Hematopoietic multipotent progenitor cell (in vitro differentiated cells): ENCODE measurements at places on chromosomes 7 and 10. TPM values are rescaled to one million over a fixed set of nuclear protein-coding genes. Genes with fewer than 3 reads are reported as not detected.

The SDK1 gene
- total RNA-seq = 0.81 TPM

- DNase-seq = no peak
Measured at GRCh38 chr7:47635091-47636080, 53.5 kb upstream of the TNS3 start.

The PLXDC2 gene
- total RNA-seq = 38.0 TPM

DNA sequence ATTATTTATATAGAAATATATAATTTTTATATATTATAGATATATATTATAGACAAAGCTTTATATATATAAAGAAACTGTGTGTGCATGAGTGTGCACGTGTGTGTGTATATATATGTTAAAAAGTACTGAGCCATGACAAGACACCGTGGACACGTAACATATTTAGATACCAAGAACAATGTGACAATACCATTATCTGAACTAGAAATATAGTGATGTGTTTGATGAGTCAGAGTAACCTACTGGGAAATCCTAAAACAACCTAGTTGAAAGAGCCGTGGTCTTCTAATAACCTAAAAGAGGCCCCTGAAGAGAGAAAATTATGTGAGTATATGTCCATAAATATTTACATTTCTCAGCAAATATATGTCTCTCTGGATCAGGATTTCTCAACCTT is 50.7 kb upstream of the ITGB8 start:
- no peak for DNase-seq

DNA sequence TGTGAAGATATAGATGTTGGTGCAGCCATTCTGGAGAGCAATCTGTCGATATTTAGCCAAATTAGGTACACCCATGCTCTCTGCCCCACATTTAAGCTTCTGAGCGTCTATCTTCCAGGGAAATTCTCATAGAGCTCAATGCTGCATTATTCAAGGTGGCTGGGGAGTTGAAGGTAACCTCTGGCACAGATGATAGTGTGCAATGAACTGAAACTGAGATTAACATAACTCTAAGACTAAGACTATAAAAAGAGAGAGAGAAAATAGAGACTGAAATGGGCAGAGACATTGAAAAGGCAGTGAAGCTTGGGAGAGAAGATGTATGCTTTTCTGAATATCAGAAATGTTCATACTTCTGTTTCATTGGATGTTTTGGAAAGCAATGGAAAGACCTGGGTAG is 1197.0 kb upstream of the AUTS2 start:
- DNase-seq = no peak

The ADCYAP1R1 gene
- not detected for total RNA-seq

- no peak for DNase-seq
Measured at GRCh38 chr7:158774952-158775351, 54.4 kb downstream of the ESYT2 start.

GRCh38 chr10:95360122-95360714 is 69.4 kb upstream of the PDLIM1 start:
- peak; percentile 4 for DNase-seq

The STARD3NL gene
- total RNA-seq = 34.5 TPM

DNA sequence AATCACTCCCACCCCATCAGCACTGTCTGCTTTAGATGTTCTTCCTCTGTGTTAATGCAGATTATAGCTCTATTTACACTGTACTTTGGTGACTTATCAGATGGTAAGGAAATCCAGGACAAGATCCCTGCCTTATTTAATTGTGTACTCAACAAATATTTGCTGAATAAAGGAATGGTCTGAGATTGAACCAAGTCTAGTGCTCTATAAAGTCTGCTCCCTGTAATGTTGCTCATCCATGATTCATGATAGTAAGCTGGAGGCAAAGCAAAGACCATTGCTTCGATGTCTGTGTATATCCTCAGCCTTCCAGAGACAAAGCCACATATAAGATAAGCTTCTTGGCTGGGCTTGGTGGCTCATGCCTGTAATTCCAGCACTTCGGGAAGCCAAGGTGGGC is 33.5 kb downstream of the PLCE1 start:
- no peak for DNase-seq

The OR6B1 gene
- under 0.01 TPM for total RNA-seq

The PTPN20 gene
- total RNA-seq = 1.6 TPM

DNA sequence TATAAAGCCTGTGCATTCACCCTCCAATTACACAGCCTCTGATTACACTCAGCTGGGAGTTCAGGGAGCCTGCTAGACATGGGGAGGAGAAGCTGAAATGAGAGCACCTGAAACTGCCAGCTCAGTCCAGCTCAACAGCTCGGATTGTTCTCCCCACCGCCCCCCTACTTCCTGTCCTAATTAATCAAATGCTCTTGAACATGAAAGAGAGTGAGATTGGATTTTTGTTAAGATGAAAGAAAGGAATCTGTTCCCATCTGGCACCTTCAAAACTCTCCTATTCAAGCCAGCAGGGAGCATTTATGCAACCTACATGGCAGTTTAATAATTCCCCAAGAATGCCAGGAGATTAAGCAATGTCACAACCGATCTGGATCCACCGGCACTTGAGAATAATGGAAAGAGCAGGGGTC is 98.0 kb downstream of the NPSR1 start:
- no peak for DNase-seq

GRCh38 chr10:53843736-53844362 is 957.2 kb downstream of the PCDH15 start:
- DNase-seq = no peak

- DNase-seq = no peak
Measured at GRCh38 chr7:150479023-150479716, 28.7 kb downstream of the GIMAP8 start.

The CALHM1 gene
- not detected for total RNA-seq

The FZD8 gene
- total RNA-seq = 0.81 TPM

GRCh38 chr7:134866617-134867016 is 87.2 kb downstream of the CALD1 start:
- DNase-seq = no peak

GRCh38 chr10:103899312-103899711 is 18.7 kb downstream of the STN1 start:
- no peak for DNase-seq

The BEND7 gene
- total RNA-seq = 5.7 TPM

DNA sequence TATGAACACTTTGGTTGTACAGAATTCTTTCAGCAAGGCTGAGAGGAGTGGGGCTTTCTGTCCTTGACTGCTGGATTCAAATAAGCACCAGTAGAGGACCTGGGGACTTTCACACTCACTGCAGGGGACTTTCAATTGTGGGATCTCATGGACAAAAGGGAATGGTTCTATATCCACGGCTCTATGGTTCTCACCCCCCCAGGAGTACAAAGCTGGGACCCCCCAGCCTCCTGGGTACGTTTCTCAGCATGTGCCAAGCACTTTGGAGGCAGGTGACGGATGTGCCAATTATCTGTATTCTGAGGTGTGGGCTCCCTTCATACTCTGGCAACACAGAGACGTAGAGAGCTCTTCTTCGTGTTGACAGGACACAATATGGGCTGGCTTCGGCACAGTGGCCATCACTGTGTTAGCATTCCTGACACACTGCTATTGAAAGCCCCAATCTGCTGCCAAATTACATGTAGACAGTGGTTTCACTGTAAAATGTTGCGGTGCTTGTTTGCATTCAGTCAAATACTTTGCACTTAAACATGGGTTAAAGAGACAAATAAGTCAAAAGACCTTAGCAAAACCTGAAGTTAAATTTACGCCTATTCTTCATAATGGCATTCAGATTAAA is 92.7 kb upstream of the SAMD8 start:
- DNase-seq = no peak

- no peak for DNase-seq
Measured at GRCh38 chr7:39908141-39908540, 41.9 kb upstream of the CDK13 start.

DNA sequence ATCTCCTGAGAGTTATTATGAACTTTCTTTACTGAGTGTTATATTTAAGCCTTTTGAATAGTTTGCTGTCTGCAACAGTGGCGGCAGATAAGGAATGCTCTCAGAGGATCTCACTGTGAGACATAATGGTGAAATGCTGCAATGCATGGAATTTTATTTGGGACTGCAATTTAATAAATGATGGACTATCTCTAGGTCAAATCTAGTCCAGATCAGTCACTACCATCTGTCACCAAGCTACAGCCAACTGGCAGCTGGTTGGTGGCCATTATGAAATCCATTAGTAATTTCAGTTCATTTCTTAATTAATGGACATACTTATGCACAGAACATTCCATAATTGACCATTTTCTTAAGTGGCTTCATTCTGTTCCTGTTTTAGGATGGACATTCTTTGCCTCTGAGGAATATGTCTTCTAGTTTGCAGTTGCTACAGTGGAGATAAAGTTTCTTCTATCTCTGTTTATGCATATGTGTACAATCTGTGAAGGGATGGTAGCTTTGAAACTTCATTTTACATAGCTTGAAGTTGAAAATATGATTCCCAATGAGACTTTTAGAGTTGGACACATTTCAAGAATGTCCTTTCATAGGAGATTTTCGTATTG is 586.6 kb downstream of the SUGCT start:
- DNase-seq = no peak

GRCh38 chr7:85424298-85424697 is 237.4 kb upstream of the SEMA3D start:
- DNase-seq = no peak

- DNase-seq = no peak
Measured at GRCh38 chr7:93977211-93977950, 26.8 kb downstream of the BET1 start.

The RPEL1 gene
- total RNA-seq = 0.27 TPM

The VWDE gene
- 7.5 TPM for total RNA-seq

The HOXA4 gene
- 1.1 TPM for total RNA-seq

The PPP1R17 gene
- total RNA-seq = under 0.01 TPM

The HGF gene
- 9.4 TPM for total RNA-seq

The A1CF gene
- not detected for total RNA-seq

GRCh38 chr7:88169717-88170320 is 50.0 kb downstream of the SRI start:
- peak; percentile 10 for DNase-seq

The SPACDR gene
- 0.27 TPM for total RNA-seq

The CXCL12 gene
- under 0.01 TPM for total RNA-seq

DNA sequence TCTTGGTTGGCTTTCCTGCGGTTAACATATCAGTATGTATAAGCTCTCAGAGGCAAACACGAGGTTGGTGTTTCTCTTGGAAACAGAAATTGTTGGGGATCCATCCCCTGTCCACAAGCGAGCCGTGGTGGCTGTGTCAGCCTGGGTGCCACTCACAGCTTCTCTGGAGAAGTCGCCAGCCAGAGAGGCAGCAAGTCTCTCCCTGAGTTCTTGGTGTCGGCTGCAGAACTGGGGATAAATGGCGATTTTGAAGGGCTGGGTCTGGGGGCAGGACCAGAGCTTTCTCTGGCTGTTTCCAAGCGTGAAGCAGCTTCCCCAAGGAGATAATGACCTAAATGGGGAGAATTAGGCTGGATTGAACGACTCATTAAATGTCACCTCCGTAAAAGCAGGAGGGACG is 335.3 kb downstream of the GLRX3 start:
- DNase-seq = no peak

DNA sequence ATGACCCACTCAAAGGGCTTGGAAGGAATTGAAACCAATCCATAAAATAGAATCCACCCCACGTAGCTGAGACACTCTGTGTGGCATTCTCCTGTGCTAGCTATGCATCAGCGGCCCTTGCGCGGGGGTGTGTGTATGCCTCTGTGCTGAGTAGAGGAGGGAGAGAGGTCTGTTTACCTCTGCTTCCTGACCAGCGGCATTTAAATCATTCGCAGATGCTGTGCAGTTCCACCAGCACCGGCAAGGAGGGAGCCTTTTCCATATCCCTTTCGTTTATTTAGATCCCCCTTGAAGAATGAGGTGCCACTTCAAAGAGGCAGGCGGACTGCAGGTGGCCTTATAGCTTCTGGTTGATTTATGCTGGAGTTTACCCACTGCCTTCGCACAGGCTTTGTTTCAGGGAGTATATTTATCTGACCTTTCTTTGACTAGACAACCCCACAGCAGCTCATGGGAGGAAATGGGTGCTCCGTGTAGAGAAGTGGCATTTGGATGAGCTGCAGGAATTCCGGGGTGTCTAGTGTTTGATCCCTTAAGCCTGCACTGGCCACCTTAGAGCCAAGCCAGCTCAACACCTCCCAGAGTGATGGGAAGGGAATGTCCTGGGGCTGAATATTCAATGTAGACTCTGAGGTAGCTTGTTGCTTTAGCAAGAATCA is 11.4 kb downstream of the C10orf53 start:
- DNase-seq = no peak

The HKDC1 gene
- total RNA-seq = not detected

DNA sequence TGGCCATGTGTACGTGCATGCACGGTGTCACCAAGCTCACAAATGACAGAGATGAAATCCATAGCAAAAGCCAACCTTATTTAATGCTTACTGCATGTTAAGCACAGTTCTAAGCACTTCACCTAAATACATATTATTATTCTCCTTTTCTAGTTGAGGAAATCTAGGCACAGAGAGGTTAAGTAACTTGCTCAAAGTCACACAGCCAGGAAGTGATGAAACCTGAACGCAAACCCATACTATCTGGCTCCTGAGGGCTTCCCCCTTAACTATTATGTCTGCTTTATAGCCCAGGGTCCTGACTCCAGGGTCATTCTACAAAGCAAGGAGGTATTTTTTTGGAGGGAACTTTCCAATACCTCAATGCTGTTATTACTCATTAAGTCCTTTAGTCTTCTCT is 61.7 kb downstream of the GAD2 start:
- DNase-seq = no peak

- no peak for DNase-seq
Measured at GRCh38 chr7:95204618-95205017, 119.7 kb downstream of the PON1 start.

- DNase-seq = no peak
Measured at GRCh38 chr7:17176371-17177032, 122.0 kb upstream of the AHR start.

- no peak for DNase-seq
Measured at GRCh38 chr7:47447621-47448349, 134.1 kb downstream of the TNS3 start.

DNA sequence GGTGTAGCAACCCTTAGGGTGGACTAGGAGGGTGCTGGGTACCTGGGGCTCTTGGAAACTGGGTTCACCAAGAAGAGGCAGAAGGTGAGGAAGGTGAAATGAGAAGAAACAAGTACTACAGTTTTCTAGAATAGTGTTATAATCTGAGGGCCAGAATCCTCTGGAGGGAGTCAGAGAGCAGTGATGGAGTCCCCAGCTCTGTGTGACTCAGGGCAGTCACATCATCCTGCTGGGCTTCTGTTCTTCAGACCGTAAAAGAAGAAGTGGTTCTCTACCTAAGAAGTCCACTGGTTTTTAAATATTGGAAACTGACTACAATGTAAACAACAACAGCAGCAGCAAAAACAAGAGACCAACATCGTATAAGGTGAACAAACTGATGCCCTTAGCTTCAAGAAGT is 197.3 kb downstream of the PRPF18 start:
- DNase-seq = peak; percentile 63

DNA sequence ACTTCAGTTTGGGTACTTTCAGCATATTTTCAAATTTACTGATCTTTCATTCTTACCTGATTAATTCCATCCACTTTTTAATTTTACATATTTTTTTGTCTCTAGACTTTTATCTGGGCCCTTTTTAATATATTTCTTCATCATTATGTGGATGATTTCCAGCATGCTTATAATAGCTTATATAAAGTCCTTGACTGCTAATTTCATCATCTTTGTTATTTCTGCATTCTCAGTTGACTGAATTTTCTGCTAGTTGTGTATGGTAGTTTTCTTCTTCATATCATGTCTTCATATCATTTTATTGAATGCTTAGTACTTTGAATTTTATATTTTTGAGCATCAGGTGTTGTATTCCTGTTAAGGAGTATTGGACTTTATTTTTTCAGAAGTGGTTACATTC is 39.6 kb downstream of the STAM start:
- no peak for DNase-seq

- DNase-seq = no peak
Measured at GRCh38 chr7:94223375-94224084, 171.2 kb upstream of the COL1A2 start.
